Cortex of kidney (tissue), 1 donor: ENCODE measurements at places on chromosomes 6 and 20.

DNA sequence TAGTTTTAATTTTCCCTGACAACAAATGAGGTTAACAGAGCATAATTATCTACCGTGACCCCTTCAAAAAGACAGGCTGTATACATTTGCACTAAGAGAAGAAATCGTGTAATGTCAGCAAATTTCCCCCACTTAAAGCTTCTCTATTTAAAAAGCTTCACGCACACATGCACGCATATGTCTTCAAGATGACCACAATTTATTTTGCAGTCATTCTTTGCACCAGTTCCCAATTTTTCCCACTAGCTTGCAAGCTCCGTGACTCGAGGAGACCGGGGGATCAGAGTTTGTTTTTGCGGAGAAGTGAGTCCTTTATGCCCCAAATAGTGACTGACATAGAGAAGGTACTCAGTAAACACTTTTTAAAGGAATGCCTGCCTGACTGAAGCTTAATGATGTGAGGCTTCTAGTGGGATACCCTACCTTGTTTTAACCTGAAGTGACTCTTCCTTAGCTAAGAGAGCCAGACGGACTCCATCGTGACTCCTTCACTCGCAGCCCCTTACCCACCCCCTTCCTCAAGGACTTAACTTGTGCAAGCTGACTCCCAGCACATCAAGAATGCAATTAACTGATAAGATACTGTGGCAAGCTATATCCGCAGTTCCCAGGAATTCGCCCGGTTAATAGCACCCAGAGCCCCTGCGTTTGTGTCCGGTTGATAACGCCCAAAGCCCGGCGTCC, 9.3 kb upstream of the NQO2 start:
- DNase-seq, result no peak

- DNase-seq, result no peak
Measured at GRCh38 chr6:137589067-137589848, 95.1 kb upstream of the OLIG3 start.

DNA sequence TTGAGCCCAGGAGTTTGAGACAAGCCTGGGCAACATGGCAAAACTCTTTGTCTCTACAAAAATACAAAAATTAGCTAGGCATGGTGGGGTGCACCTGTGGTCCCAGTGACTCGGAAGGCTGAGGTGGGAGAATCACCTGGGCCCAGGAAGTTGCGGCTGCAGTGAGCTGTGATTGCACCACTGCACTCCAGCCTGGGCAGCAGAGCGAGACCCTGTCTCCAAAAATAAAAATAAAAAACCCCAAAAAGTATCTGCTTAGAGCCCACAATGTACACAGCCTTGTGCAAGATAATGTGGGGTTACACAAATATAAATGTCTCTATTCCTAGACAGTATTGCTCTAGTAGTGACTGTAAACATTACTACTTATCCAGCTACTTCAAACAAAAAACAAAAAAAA, 5.9 kb downstream of the ESF1 start:
- DNase-seq, result no peak

DNA sequence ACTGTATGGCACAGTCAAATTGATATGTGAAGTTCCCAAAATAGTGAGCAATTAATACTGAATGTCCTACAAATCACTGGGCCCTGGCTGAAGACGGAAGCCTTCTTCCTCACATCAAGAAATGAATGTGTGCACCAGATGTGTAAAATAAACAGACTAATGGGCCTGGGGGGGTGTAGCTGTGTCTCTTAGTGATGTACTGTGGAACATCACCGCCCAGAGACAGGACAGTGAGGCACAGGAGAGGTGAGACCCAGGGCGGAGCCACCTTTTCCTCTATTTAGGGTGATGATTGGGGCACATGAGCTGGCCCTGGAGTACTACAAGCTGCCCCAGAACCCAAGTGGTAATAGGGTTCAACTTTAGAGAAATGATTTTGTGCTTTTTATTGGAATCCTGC, 368.5 kb upstream of the ARID1B start:
- DNase-seq, result no peak

GRCh38 chr6:104326173-104327001, 533.3 kb downstream of the HACE1 start:
- no peak for DNase-seq

DNA sequence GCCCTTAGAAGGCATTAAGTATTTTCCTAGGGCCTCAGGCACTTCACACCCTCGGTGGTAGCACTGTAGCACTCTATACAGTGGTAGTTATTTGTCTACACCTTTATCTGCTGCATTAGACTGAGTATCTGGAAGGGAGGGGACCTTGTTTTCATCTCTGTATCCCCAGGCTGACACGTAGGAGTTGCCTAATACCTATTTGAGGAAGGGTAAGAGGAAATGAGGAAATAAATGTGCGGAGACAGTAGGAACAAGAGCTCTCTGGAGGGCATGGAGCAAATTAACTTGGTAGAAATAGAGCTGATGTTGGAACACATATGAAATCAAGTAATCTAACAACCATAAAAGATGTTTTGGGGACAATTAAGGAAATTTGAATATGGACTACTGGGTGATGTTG, 3.9 kb downstream of the CNPY3 start:
- DNase-seq, result no peak

- no peak for DNase-seq
Measured at GRCh38 chr20:23244916-23245552, 105.6 kb upstream of the NXT1 start.

DNA sequence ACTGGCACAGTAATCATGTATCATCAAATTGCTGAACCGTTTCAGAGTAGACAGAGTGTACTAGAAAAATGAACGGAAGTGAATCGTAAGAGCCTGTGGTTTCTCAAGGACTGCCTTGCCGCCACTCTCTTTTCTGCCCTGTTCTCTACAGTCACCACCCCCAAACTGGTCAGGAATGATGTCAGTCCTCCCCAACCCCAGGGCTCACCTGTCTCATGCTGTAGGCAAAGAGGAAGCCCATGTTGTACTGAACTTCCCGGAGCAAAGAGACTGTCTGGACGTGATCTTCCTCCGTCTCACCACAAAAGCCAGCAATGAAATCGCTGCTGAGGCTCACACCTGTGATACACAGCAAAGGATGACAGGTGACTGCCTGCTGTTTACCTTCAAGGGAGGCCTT, 31.0 kb downstream of the CDK5RAP1 start:
- DNase-seq, result no peak

- DNase-seq, result no peak
Measured at GRCh38 chr6:74651948-74652842, 553.7 kb downstream of the COL12A1 start.

DNA sequence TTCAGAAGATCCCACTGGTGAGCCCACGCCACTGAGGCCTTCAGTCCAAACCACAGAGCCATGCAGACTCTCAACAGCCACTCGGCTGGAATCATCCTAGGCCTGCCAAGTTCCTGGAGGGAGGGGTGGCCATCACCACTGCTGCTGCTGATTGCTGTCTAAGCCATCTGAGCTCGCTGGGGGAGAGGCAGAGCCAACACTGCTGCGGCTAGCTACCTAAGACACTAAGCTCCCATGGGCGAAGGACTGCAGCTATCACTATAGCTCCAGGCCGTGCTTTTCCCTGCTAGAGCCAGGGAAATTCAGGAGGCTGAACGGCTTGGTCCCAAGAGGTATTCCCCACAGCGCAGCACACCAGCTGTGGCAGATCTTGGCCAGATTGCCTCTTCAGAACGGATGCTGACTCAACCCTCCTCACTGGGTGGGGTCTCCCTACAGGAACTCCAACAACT, 73.6 kb downstream of the TBC1D32 start:
- DNase-seq, result no peak

DNA sequence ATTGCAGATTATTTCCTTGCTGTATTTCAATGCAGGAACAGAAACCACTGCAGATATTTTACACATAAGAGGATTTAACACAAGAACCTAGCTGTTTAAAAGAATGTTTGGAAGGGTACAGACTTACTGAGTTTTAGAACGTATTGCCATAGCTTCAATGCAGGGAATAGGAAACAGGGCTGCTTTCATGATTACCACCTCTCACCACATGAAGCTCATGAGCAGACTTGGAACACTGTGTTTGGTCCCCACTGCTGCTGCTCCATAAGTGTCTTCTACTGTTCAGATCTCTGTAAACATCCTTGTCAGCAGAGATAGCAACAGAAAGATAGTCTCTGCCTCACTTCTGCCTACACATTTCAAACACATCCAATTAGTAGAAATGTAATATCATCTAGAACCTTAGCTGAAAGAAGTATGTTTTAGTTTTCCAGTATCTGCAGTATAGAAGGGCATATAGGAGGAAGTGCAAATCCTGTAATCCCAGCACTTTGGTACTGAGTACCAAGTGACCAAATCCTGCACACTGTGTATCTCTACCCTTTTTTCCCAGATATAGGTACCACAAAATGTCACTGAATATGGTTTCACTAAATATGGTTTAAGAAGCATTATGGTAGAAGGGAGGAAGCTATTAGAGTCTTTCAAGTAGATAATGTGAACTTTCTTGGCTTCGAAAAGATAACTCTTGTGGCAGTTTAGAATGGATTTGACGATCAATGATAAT, 51.9 kb downstream of the STXBP5 start:
- no peak for DNase-seq

GRCh38 chr6:139962654-139963347, 588.4 kb upstream of the CITED2 start:
- DNase-seq, result no peak

- no peak for DNase-seq
Measured at GRCh38 chr6:2426561-2427340, 181.3 kb upstream of the GMDS start.

DNA sequence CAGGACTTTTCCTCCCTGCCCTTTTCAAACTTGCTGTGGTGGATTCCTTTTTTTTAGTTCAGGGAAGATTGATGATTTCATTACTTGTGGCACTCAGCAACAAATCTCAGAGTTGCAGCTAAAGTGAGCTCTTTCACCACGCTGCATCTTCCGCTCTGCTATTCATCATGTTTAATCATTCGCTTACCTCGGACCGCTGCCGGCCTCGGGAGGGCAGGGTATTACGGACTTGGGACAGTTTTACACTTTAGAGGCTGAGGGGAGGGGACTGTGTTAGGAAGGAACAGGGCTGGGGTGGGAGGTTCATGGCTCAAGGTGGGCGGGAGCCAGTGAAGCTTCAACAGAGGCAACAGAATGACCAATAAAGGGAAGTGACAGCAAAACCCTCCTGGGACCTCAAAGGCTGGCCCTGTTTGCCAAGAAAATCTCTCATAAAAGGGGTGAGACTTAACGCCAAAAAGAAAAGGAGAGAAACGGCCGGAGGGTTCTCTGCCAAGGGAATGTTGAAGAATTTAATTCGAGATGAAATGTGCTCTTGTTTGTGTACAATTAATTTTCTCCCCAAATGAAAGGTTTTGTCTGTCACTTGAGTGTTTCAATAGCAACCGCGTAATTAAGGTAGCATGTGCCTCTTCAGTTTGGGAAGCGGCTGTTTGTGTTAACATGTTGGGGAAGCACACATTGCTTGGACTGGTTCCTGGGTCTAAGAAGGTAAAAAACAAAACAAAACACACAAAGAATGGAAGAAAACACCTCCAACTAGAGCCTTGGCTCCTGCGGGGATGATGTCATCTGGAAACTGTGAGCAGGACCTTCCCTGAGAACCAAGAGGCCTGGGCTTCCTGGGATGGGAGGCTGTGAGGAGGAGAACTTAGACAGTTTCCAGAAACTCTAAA, 72.5 kb upstream of the SULF2 start:
- no peak for DNase-seq

GRCh38 chr20:461254-462198, 807 bp downstream of the TBC1D20 start:
- no peak for DNase-seq

DNA sequence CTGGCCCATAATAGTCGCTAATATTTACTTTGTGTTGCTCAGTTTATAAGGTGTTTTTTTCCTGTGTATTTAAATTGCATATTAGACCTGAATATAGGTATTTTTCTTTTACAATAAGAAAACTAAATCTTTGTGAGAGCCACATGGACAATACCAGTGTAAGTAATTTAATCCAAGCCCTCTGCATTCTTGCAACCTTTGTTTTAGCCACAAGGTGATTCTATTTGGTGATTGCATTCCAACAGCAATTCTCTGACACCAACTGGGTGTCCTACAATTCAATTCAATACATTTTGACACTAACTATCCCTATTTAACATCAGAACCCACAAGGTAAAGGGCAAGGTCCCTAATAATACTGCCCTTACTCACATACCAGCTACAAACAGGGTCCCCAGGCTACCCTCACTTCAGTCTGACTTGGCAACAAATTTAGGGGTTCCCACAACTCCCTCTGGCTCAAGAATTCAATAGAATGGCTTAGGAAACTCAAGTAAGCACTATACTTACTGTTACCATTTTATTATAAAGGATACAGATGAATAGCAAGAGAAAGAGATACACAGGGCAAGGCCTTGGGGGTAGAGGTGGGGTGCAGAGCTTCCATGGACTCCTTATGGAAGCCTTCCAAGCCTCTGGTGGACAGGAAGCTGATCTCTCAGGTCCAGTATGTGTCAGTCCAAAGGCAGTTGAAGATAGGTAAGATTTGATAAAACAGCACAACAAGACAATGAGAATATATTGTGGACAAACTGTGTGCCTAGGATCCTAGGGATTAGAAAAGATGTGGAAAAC, 169.3 kb downstream of the CD83 start:
- DNase-seq, result no peak

DNA sequence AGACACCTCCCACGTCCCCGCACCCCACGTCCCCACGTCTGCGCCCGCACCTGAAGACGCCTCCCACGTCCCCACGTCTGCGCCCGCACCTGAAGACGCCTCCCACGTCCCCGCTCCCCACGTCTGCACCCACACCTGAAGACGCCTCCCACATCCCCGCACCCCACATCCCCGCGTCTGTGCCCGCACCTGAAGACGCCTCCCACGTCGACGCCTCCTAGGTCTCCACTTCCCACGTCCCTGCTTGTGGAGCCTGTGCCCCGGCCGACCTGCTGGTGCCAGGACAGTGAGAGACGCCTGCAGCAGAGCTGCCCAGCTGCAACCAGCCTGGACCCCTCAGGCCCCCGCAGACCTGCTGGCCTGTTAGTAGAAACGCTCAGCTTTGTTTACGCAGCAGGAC, 22.6 kb downstream of the ANKRD60 start:
- no peak for DNase-seq

DNA sequence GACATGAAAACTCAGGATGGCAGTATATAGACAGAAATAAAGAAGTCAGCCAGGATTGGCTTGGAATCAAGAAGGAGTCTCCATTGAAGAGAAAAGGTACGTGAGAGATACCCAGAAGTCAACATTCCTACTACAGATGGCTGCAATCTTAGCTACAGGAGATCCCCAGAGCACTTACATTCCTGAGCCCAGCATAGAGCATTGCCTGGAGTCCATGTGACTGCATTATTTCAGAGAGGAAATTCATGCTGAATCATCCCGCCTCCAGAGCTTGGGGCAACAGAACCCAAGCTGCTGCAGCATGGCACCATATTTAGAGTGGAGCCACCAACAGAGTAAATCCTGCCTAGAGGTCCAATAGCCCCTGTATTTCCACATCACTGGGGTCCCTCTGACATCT, 125.0 kb upstream of the GRIK2 start:
- no peak for DNase-seq
